T-helper 2 cell (primary cell): ENCODE measurements at places on chromosomes 6 and 20.

DNA sequence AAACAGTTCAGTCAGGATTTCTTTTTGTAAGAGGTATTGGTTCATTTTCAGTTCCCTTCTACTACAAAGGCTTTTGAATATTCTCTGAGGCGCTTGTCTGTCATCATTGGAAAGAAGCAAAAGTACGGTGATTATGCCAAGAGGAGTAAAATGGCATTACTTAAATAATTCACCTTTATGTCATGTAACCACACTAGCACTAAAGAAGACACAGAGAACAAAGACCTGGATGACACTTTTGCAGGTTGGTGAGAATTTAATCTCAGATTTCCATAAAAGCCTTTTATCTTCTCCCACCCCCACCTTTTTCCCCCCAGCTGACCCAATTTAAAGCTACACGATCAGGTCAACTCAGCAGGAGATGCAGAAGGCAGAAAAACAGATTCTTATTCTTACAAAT is 451.8 kb downstream of the HACE1 start:
- no peak for DNase-seq

DNA sequence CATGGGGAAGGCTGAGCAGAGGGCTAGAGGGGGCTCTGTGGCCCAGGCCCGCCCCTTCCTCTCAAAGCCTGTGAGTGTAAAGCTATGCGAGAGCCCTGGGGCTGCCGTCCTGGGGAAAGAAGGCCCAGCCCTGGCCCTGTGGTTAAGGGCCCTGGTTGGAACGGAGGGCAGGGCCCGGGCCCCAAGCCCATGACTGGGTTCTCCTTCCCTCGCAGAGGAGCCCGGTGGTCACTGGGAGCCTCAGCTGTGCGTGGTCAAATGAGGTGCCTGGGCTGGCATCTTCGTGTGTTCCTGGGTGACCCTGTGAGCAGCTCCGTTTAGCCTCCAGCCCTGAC is 56.0 kb downstream of the SMOC2 start:
- no peak for DNase-seq

- DNase-seq, result no peak
Observed at GRCh38 chr20:33549229-33549999, 59.5 kb downstream of the CBFA2T2 start.

- no peak for DNase-seq
Observed at GRCh38 chr6:130362128-130362527, 3.7 kb upstream of the TMEM200A start.

- DNase-seq, result no peak
Observed at GRCh38 chr20:41242807-41243206, 74.7 kb downstream of the ZHX3 start.

- no peak for DNase-seq
Observed at GRCh38 chr20:22686097-22686496, 101.7 kb upstream of the FOXA2 start.

DNA sequence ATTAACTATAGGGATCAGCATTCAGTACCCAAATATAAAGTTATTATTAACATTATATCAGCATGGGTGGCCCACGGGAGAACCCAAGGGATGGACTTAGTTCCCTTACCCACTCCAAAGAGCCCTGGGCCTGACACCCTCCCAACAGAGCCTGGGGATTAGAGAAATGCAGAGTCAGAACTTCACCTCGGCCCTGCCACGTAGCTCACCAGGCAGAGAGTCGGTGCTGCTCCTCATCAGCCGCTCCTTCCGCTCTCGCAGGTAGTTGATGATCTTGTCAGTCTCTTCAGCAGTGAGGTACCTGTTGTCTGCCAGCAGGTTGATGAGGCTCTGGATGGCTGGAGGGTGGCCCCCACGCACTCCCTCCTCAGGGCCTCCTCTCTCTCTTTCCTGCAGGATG is 26.6 kb downstream of the NCOA5 start:
- no peak for DNase-seq

DNA sequence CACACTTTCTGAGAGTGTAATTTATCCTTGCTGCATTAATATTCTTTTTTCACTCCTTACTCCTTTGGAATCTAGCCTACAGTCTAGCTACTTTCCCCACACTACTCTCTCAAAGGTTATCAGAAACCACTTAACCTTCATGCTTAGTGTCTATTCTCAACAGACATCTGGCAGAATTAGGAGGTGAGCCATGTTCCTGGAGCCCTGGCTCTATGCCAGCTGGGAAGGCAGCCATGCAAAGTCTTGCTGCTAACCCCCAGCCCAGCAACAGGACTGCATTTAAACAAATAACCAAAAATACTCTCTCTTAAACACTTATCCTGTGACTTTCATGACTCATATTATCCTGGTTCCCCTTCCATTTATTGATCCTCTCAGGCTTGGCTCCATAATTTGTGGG is 260.2 kb downstream of the BCKDHB start:
- DNase-seq, result no peak

GRCh38 chr6:50791900-50792508 is 26.7 kb upstream of the TFAP2B start:
- DNase-seq, result no peak

- DNase-seq, result no peak
Observed at GRCh38 chr6:112254921-112255320, 554 bp upstream of the LAMA4 start.
